T follicular helper cell (primary cell): ENCODE measurements at places on chromosomes 12 and 14.

DNA sequence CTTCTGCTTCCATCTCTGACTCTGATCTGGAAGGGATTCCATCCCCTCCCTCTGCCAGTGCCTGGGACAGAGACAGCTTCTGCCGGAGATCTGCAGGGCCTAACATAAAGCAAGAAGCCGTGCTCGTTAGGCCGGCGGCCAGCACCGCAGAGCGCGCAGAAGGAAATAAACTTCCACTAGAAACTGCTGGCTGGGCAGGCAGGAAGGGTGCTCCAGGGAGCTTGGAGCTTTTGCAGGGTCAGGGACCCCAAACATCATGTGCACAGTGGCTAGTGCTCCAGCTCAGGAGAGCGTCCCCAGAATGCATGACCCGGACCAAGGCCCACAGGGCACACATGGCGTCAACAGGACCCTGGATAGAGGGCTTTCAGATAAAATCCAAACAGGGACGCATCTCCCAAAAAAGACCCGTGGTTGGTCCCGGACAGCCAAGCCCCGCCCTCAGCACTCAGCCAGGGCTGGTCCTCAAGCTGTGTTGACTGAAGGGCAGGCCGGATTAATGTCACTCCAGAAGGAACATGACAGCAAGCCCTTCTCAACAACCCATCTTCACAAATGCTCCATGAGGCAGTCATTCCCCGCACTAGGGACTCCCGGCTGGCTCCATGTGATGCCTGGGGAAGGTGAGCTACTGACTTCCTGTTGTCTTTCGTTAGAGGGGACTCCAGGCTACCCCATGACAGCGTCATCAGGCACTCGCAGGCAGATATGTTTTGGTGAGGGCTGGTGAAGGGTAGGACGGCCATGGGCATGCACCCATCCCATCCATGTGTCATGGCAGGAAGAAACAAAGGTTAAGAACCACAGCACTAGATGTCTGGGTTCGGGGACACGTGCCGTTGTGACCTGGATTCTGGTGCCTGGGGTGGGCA lies 121.5 kb downstream of the CALM1 start:
- no peak for DNase-seq

DNA sequence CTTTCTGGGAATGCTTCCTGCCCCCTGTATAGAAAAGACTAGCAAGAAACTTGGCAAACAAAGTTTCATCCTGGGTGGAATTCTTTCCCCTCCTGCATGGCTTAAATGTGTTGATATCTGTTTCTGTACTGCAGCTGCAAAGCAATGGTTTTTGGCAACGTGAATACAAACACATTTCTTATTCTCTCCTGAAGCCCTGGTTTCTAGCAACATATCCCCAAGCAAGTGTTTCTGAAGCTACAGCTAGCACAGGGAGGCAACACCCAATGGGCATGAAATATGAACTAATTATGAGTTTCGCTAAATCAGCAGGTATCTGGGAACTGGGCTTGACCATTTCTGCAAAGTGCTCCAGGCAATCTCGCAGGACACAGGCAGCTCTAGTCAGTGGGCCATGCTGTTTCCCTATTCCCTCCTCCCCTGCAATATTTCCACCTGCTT lies 392.3 kb upstream of the TMPO start:
- no peak for DNase-seq

- no peak for DNase-seq
These were observed 6.6 kb downstream of the FGF6 start for GRCh38 chr12:4438834-4439596.

DNA sequence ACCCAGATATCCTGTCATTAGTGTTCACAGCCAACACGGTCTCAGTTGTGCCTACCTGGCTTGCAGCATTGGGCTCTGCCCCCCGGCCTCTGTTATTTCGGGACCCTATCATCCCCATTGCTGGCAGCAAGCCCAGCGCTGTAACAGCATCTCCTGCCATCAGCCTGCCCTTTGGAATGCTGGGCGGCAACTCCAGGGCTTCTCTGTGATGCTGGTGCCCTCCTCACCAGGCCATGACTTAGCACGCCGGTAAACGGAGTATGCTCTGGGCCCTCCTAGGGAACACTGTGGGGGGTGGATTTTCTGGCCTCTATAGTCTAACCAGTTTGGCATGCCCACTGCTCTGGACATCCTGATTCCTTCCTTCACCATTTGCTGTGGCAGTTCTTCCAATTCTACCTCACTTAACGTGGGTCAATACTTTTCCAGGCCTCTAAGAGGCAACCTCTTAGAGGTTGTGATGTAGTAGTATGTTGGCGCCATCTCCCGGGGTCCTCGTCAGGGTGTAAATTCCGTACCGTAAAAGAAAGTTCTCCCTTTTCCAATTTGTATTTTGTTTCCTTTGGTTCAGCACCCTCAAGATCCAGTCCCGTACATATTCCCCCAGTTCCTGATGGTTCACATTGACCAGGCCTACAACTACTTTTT lies 80.0 kb downstream of the SINHCAF start:
- DNase-seq, result no peak

DNA sequence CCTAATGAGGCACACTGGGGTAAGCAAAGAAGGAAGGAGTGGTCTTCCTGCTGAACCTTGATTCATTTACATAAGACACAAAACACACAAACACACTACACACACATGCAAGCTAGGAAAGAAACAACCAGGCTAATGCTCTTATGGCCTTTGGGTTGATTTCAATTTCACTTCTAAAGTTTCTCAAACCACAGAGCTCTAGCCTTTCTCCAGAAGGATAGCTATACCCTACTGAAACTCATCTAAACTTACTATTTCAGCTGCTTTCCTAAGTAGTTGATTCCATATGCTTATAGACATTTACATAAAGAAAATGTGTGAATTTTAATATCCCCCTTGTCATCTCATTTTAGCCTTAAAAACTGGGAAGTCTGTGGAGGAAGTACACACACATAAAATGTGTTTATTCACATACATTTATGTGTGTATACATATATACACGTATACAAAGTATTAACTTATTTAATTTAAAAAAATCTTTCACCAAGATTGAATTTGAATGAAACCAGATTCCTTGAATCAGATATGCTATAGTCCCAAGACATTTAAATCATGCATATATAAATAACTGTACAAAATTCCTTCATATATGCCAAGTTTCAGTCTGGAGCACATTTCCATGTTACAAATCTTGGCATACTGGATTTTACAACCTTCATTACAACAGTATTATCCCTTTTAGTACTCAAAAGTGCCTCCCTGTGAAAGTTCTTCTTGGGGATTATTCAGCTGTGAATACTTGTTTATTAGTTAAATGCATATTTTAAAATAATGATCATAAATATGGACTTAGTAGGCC lies 231.8 kb upstream of the NPAS3 start:
- no peak for DNase-seq

DNA sequence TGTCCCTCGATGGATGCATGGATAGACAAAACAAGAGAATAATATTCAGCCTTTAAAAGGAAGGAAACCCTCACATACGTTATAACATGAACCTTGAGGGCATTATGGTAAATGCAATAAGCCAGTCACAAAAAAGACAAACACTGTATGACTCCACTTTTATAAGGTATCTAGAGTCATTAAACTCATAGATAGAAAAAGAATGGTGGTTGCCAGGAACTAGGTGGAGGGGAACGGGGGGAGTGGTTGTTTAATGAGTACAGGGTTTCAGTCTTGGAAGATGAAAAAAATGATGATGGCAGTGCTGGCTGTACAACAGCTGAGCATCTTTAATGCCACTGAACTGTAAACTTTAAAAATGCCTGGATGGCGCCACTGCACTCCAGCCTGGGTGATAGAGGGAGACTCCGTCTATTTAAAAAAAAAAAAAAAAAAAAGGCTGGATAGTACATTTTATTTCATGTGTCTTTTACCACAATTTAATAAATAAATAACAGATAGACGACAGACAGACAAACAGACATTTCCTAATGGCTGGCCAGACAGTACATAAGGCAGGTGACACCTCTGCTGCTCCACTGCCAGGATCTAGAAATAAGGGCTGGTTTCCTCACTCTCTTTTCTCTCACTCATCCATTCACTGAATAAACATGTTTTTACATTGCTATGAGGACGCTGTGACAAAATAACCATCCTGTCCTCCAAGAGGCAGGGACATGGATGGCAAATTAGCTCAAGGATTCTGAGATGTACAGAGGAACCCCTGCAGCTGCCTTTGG lies 118.8 kb downstream of the FOXN3 start:
- no peak for DNase-seq

- DNase-seq, result no peak
These were observed 16.4 kb upstream of the PUS1 start for GRCh38 chr12:131912518-131913274.

- DNase-seq, result no peak
These were observed 65.1 kb downstream of the IRF2BPL start for GRCh38 chr14:76963372-76963771.

DNA sequence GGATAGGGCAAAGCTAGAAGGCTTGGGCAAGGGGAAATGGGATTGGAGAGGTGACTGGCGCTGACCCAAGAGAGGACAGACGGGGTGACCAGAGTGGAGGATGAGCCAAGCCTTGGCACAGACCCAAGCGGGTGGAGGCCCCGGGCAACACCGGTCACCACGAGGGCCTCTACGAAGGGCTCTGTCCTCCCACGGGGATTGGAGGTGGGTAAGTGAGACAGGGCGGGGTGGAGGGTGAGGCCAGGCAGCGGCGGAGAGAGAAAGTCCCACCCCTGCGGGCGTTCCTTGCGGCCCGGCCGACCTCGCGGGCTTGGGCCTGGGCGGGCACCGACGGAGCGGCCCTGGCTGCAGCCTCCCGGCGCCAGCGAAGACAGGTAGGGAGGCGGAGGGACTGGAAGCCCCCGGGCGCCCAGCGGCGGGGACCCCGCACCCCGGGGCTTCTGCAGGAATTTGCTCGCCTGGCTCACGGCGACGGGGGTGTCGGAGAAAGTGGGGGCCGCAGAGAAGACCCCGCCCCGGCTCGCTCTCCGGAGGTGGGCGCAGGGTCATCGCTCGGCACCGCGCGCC lies at the start of gene PAPLN:
PAPLN (plus strand) TSS at position 288 of the 567 bp plus-strand sequence. CDS start 2,273 bp downstream, outside the sequence.
- DNase-seq, result no peak

DNA sequence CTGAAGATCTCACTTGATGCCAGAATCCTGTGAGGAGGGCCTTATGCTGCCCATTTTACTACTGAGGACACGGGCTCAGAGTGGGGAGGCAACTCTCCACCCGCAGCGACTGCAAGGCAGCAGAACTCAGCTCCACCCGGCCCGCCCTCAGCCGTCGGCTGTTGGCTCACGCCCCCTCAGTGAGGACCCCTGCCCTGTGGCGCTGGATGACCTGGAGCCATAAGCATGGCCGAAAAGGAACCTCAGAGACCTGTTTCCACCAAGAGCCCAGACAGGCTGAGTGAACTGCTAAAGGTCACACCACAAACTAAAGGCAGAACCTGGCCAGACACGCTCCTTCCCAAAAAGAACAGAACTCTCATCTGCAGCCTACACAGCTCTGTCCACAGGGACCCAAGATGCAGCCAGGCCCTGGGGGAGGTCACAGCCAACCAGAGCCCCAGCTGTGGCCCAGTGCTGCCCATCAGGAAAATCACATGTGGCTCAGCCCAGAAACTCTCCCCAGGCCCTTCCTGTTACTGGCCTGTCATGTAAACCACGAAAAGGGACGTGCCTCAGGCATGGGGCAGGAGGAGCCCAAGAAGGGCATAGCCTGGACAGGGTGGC lies 32.8 kb downstream of the CCNK start:
- DNase-seq, result no peak

GRCh38 chr12:111868676-111869588 lies 26.9 kb downstream of the MAPKAPK5 start:
- DNase-seq, result no peak

DNA sequence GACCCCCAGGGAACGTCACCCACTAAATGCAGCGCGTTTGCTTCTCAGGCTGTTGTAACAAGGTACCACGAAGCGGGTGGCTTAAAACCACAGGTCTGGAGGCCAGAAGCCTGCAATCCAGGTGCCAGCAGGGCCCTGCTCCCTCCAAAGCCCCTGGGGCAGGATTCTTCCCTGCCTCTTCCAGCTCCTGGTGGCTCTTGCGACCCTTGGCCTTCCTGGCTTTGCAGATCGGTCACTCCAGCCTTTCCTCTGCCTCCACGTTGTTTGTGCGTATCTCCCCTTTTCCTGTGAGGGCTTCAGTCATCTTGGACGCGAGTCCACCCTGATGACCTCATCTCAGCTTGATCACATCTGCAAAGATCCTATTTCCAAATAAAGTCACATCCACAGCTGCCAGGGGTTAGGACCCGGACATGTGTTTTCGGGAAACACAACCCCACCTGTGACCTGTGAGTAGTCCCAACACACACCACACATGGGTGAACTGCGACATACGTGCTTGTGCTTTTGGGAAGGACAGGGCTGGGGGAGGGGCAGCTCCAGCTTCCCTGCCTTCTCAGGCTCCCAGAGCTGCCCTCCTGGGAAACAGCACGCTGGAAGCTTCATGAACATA lies 114.5 kb upstream of the NCOR2 start:
- DNase-seq, result no peak

DNA sequence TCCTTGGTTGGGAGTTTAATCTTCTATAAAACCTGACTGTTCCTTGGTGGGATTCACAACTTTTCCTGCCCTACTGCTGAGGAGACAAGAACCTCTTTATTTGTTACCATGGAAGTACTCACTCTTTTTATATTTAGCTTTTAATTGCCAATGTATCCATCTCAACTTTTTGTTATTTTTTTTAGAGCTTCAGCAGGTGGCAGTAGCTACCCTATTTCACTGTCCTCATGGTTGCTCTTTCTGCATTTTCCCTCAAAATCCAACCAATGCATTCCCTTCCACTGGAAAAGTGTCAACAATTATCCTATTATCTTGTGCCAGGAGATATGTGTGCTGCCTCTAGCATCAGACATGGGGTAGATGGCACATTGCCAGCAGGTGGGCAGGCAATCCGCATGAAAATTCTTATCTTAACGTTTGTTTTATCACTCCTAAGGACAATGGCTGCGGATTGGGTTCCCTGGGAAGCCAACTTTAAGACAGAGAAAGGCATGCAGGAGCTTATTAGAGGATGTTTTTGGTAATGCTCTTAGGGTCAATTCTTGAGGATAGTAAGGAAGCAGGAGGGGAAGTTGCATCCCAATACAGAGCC lies 406.4 kb downstream of the SNAPC1 start:
- DNase-seq, result no peak

DNA sequence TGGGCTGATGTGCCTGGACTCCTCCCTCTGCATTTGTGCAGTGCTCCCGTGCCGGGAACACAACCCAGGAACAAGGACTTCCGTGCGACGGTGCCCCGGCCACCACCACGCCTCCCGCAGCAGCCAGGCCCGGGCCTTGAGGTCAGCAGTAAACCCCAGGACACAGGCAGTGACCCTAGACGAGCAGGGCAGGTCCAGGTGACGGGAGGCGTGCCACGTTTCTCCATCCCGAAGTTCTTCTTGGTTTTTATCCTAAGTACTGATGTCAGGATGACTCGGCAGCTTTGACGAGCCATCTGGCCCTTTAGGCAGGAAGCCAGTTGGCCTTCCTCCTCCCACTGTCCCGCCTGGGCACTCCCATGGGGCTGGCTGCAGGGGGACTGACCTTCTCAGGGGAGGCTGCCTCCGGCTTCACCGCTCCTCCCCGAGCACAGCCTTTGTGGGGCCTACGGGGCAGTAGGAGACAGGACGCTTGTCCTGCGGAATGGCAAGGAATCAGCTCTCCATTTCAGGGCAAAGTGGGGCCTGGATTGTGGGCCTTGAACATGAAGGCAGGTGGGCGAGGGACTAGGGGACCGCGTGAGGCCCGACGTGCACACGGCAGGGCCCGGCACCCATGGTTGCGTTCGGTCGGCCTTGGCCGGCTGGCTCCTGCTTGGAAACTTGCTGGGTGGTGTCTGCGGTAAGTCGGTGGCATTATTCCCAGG lies 94.1 kb downstream of the FBXL14 start:
- no peak for DNase-seq
